ENCODE measurements at places on chromosomes 3 and 15. TPM values are rescaled to one million over a fixed set of nuclear protein-coding genes. Genes with fewer than 3 reads are reported as not detected.

Gene RHOV
- 118 TPM for total RNA-seq

Gene IL17RB
- total RNA-seq, result 0.20 TPM

Gene IREB2
- total RNA-seq, result 33.0 TPM

Gene AP3B2
- total RNA-seq, result 0.88 TPM

Gene DYNLT2B
- 14.6 TPM for total RNA-seq

Data from esophagus mucosa (tissue), 1 donor.